ENCODE measurements at places on chromosomes 5 and 9. TPM values are rescaled to one million over a fixed set of nuclear protein-coding genes. Genes with fewer than 3 reads are reported as not detected.

PCDHB3 gene
- total RNA-seq = 0.09 TPM

PLPP1 gene
- 14.6 TPM for total RNA-seq

SMIM33 gene
- total RNA-seq = 0.28 TPM

GRCh38 chr5:157903117-157903450 is 44.1 kb upstream of the CLINT1 start:
- H3K27me3 ChIP-seq = no peaks in the 10 kb centered on the region
- no peak for DNase-seq
- H3K4me3 ChIP-seq = no peak overlapping the region
- H3K27ac ChIP-seq = no peak overlapping the region
- H3K36me3 ChIP-seq = no peaks in the 10 kb centered on the region
- peaks cover 11% of the 10 kb centered on the region for H3K4me1 ChIP-seq

- H3K27ac ChIP-seq = peak overlapping the region; percentile 86
- H3K36me3 ChIP-seq = no peaks in the 10 kb centered on the region
- DNase-seq = no peak
- H3K27me3 ChIP-seq = no peaks in the 10 kb centered on the region
- peak overlapping the region; percentile 75 for H3K4me3 ChIP-seq
Measured at GRCh38 chr9:94166976-94167346, 82.7 kb downstream of the PTPDC1 start.

- no peak for DNase-seq
- H3K27ac ChIP-seq = no peak overlapping the region
- H3K36me3 ChIP-seq = no peaks in the 10 kb centered on the region
- H3K27me3 ChIP-seq = no peaks in the 10 kb centered on the region
- no peak overlapping the region for H3K4me3 ChIP-seq
Measured at GRCh38 chr5:53008751-53009150, 19.6 kb downstream of the ITGA2 start.

DNA sequence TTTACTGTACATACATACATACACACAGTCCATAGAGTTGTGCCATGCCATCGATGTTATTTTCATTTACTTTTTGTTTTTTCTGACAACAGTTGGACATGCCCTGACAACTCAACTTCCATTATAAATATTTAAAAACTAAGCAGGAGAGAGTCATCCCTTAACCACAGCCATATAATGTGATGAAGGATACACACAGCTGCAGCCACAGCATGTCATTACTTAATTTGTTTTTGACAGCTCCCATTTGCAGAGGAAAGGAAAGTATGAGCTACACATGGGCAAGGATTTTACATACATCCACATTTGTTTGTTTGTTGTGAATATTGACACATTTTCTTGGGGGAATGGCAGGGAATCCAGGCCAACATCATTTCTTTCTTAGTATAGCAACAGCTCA is 91.5 kb upstream of the TUT7 start:
- no peaks in the 10 kb centered on the region for H3K4me1 ChIP-seq
- H3K27ac ChIP-seq = no peak overlapping the region
- no peak for DNase-seq

DNA sequence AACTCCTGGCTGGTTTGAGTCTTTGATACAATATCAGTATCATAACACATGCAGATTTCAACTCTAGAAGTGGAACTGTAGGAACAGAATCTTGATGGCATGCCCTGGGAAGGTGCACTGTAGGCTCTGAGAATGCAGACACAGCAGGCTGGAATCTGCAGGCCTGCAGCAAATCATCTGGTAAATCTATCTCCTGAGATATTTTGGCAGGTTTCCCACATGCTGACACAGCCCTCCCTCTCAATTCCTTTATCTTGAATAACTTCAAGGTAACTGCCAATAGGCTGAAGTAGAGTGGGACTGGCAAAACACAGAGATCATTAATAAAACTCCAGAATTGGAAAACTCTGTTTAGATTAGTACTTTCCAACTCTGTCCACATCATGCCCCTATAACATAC is 177.8 kb upstream of the PCSK5 start:
- DNase-seq = no peak
- no peaks in the 10 kb centered on the region for H3K27me3 ChIP-seq

DNA sequence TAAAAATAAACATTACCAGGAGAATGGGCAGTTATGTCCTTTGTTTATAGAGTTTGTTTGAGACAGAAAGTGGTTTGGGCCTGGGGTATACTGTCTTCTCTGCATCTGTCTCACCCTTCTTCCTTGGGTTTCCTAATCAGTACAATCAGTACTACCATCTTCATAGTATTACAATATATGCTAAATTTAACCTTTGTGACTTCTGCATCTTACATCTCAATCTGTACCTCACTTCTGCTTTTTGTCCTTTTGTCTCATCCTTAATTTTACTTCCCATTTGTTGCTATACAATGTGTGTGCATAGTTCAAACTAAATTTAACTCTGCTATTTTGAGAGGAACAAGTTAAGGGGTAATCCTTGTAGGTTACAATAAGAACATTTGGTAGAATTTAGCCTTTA is 19.6 kb downstream of the FBXO38 start:
- H3K27ac ChIP-seq = no peak overlapping the region
- peaks cover 83% of the 10 kb centered on the region for H3K36me3 ChIP-seq
- DNase-seq = no peak
- no peak overlapping the region for H3K4me3 ChIP-seq
- H3K4me1 ChIP-seq = no peaks in the 10 kb centered on the region

GRCh38 chr5:116518423-116518822 is 56.2 kb downstream of the SEMA6A start:
- H3K27me3 ChIP-seq = no peaks in the 10 kb centered on the region
- no peak for DNase-seq
- peaks cover 2% of the 10 kb centered on the region for H3K4me1 ChIP-seq
- H3K36me3 ChIP-seq = no peaks in the 10 kb centered on the region
- no peak overlapping the region for H3K4me3 ChIP-seq
- no peak overlapping the region for H3K27ac ChIP-seq

GRCh38 chr5:138653502-138653901 is 78.3 kb upstream of the HSPA9 start:
- no peak for DNase-seq
- peaks cover 16% of the 10 kb centered on the region for H3K4me1 ChIP-seq
- H3K36me3 ChIP-seq = no peaks in the 10 kb centered on the region
- H3K4me3 ChIP-seq = no peak overlapping the region
- peaks cover 57% of the 10 kb centered on the region for H3K27me3 ChIP-seq

DNA sequence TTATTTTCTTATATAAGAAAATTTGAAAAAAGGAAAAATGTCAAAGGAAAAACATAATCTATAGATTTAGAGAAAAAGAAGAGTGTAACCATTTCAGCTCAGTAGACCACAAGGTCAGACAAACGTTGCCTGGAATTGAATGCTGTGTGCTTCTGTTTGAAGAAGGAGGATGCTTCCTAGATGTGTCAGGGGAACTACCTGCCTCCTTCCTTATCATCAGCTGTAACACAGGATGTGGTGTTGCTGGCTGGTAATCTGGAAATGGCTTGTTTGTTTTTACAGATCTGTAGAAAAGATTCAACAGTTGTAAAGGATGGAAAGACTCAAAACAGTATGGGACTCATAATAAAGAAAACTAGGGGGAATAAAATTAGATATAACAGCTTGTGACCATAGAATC is 160.7 kb upstream of the MEF2C start:
- no peaks in the 10 kb centered on the region for H3K36me3 ChIP-seq
- H3K4me1 ChIP-seq = no peaks in the 10 kb centered on the region
- H3K27me3 ChIP-seq = no peaks in the 10 kb centered on the region
- no peak overlapping the region for H3K27ac ChIP-seq

DNA sequence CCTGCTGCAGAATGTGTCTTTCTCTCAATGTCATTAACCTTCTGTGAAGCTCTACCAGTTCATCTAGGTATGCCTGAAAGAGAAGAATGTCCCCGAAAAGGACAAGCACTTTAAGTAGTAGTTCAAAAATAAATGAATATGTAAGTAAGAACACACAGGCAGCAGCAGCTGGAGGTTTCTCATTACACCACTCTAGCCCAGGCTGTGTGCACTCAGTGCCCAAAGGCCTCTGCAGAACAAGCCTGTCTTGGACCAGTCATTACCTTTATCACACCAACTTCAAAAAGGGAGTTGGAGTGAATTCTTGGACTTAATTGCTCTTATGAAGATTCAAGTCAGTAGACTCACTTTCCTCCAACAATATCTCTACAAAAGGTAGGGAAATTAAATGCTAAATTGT is 268.8 kb downstream of the MLLT3 start:
- no peaks in the 10 kb centered on the region for H3K27me3 ChIP-seq
- H3K27ac ChIP-seq = no peak overlapping the region
- DNase-seq = no peak
- H3K36me3 ChIP-seq = peaks cover 15% of the 10 kb centered on the region

DNA sequence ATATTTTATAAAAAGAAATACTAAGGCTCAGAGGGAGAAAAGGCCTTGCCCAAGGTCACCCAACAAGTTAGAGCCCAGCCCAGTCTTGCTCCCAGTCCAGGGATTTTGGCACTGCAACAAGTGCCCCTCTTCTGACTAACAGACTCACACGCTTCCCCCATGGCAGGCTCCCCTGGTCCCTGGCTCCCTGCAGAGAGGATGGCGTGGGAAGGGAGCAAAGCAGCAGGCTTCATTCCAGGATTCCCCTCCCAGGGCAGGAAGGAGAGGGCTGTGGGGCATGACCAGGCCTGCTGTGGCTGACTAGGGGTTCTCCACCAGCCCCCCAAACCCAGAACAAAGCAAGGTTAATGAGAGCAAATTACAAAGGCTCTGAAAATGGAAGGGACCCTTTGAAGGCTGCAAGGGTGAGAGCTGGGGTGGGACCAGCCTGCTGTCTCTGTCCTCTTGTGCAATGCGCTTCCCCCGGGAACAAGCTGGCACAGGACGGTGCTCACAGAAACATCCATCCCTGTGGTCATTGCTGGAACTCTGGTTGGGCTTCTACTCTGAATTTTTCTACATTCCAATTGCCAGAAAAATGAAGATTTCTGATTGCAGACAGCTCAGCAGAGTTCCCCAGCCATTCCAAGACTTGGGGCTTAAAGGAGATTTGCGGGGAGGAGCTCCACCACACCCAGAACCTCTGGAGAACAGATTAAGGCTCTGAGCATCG is 37.1 kb upstream of the FAT2 start:
- H3K27ac ChIP-seq = peak overlapping the region; percentile 7
- no peaks in the 10 kb centered on the region for H3K27me3 ChIP-seq
- DNase-seq = no peak
- no peaks in the 10 kb centered on the region for H3K4me1 ChIP-seq
- H3K4me3 ChIP-seq = no peak overlapping the region
- H3K36me3 ChIP-seq = no peaks in the 10 kb centered on the region

GRCh38 chr5:112338681-112339337 is 80.3 kb downstream of the EPB41L4A start:
- H3K36me3 ChIP-seq = no peaks in the 10 kb centered on the region
- DNase-seq = no peak
- H3K4me3 ChIP-seq = no peak overlapping the region
- no peaks in the 10 kb centered on the region for H3K4me1 ChIP-seq
- no peak overlapping the region for H3K27ac ChIP-seq
- H3K27me3 ChIP-seq = no peaks in the 10 kb centered on the region

GRCh38 chr9:136342181-136343120 is 15.1 kb downstream of the GPSM1 start:
- H3K36me3 ChIP-seq = peaks cover 3% of the 10 kb centered on the region
- H3K27me3 ChIP-seq = no peaks in the 10 kb centered on the region
- no peak overlapping the region for H3K27ac ChIP-seq
- H3K4me1 ChIP-seq = peaks cover 8% of the 10 kb centered on the region

DNA sequence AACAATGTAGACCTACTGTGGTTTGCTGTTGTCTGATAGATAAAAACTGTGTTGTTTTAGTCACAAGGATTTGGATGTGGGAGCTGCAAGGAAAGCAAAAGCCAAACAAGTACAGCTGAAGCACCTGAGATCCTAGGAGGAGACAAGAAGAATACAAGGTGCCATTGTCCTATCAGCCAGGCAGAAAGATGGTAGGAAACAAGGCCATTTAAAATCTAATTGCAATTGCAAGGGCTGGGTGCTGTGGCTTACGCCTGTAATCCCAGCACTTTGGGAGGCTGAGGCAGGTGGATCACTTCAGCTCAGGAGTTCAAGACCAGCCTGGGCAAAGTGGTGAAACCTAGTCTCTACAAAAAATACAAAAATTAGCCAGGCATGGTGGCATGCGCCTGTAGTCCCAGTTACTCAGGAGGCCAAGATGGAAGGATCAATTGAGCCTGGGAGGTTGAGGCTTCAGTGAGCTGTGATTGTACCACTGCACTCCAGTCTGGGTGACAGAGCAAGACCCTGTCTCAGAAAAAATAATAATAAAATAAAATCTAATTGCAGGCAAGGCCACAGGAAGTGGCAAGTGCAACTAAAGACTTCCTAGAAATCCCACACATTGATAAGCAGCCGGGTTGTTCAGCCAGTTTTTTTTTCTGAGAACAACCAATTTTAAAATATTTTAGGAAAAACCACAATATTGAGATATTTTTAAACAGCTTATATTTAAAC is 22.6 kb downstream of the DOCK8 start:
- H3K36me3 ChIP-seq = no peaks in the 10 kb centered on the region
- no peaks in the 10 kb centered on the region for H3K27me3 ChIP-seq
- H3K27ac ChIP-seq = no peak overlapping the region
- no peak overlapping the region for H3K4me3 ChIP-seq

- no peaks in the 10 kb centered on the region for H3K4me1 ChIP-seq
- H3K27ac ChIP-seq = no peak overlapping the region
- no peak for DNase-seq
- no peak overlapping the region for H3K4me3 ChIP-seq
- H3K27me3 ChIP-seq = no peaks in the 10 kb centered on the region
Measured at GRCh38 chr5:124089578-124089977, 577.6 kb downstream of the CSNK1G3 start.

GRCh38 chr9:34653151-34654072 is 1.4 kb downstream of the IL11RA start:
- no peaks in the 10 kb centered on the region for H3K27me3 ChIP-seq
- no peak for DNase-seq
- H3K27ac ChIP-seq = no peak overlapping the region
- H3K4me3 ChIP-seq = no peak overlapping the region
- H3K36me3 ChIP-seq = peaks cover 12% of the 10 kb centered on the region
- H3K4me1 ChIP-seq = no peaks in the 10 kb centered on the region
